ENCODE measurements at places on chromosomes 16 and 17.
A peak's percentile ranks its signal among the peaks of the same experiment; 100 is the strongest.

DNA sequence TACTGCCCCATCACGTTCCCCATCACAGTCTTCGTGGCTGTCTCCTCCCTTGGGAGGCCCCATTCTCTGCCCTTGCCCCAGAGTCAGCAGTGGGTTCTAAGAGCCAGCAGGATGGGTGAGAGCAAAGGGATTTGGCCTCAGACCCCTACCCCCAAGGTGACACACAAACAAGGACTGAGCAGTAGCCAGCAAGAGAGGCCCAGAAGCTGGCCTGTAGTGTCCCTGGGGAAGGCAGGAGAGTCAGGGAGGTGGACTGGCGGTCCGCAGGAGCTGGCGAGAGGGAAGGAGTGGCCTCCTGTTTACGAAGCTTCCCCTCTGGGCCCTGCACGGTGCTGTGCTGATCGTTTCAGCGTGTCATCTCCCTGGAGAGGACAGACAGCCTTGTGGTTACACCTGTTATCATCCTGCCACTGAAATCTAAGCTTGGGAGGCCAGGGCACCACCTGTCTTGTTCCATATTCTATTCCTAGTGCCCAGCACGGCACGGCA is 8.4 kb downstream of the WDR81 start:
- DNase-seq: no peak

DNA sequence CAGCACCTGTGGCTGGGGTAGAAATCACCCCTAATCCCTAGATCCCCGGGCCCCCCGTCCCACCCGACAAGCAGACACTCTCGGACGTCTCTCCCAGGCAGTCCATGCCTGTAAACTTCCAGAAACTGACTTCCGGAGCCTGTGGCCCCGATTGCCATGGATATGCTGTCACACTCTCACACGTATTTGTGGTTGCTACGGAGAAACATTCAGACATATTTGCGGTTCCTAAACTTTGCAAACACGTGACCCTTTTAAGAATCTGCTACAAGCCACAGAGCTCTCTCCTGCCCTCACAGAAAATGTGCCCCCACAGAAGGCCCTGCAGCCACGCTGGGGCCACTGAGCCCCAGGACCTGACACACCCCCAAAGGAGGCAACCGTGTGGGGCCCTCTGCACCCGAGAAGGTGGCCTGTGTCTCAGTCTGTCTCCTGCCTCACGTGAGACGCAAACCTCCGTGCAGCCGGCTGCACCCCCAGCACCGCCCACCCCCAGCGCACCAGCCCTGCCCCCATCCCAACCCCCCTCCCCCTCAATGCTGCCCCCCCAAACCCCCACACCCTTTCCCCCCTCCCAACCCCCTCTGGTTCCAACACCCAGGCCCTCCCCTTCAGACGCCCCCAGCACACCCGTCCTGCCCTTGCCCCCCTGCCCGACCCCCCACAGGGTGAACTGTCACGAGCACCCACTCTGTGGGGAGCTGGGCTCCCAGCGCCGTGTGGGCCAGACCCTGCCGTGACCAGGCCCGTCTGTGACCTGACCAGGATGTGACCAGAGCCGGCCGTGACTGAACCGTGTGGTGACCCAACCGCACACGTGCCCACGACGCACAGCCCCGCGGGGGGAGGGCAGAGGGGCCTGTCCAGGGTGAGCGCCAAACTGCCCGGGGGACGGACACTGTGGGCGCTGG is 66.3 kb upstream of the METRNL start:
- DNase-seq: no peak

GRCh38 chr17:13995856-13996271 is 73.4 kb upstream of the COX10 start:
- no peak for DNase-seq

DNA sequence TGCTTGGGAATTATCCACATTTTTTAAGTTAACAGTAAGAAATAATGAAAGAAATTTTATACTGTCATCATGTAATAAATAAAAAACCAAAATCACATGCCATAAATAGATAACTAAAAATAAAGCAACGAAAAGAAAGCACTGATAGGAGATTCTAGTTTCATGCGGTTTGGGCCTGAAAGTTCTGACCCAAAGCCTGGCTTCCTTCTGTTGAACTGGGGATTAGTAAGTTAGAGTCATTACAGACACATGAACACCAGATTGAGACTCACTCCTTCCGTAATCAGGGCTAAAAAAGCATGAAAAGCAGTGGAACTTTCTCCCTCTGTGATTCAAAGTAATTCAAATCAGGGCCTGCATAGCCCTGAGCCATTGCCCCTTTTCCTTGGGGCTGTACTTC is 13.2 kb upstream of the SLC6A2 start:
- no peak for DNase-seq

GRCh38 chr17:72872396-72872795 is 220.1 kb downstream of the SLC39A11 start:
- no peak for DNase-seq

- DNase-seq: no peak
These were observed 191.7 kb downstream of the C16orf95 start for GRCh38 chr16:87125206-87126155.

- no peak for DNase-seq
These were observed 6.9 kb upstream of the BPTF start for GRCh38 chr17:67818110-67819002.

DNA sequence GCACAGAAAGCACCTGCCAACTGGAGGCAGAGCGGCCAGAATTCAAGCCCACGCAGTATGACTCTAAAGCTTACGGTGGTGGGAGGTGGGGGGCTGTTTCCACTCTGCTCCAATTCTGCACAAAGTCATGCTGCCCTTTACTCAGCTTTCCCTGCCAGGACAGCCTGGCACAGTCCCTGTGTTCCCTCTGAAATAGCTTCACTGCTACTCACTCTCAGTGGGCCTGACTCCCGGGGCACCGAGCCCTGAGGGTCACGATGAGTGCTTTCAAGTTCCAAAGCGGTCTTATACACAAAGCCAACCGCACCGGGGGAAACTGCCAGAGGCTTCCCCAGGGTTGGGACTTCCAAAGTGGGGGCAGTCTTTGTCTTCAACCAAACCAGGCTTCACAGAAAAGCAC is 306.1 kb upstream of the XYLT1 start:
- no peak for DNase-seq

DNA sequence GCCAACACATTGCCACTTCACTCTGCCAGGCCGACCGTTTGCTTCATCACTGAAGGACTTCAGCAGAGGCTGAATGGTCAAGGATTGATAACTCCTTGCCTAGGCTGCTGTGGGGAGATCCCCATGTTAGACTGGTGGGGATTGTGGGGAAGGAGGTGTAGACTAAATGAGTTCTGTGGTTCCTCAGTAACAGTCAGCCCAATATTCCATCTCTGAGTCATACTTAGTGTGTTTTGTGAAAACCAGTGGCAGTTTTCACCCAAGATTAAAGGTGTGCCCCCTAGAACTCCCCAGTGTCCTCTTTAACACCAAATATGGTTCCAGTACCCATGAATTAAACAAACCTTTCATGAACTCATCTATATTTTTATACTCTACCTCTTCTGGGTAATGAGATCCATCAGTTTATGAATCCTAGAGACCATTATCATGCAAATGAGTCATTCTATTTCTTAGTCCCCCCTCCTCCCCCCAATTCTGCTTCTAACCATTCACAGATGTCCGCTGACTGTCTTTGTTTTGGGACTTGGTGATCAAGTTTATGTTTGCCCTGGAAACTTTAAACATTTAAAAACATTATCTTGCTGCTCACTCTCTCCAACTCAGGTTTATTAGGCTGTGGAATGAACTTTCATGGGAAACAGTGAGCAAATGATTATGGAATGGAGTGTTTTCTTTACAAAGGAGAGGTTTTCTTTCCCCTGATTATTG is 66.8 kb upstream of the GAS7 start:
- DNase-seq: peak; percentile 11

DNA sequence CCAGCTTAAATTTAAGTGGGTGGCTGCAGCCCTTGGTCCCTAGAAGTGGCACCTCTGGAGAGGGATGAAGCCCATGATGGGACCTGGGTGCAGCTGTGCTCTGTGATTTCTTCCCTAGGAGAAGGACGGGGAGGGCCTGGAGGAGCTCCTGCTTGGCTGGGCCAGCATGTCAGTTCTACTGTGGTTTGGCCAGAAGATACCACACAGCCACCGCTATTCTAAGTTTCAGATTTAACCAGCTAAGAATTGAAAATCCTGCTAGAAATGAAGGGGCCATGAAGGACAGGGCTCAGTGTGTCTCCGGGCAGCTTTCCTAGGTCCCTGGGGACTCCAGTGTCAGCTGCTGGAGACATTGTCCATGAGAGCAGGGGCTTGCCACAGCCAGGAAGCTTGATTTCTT is 9.7 kb downstream of the RAP1GAP2 start:
- no peak for DNase-seq

DNA sequence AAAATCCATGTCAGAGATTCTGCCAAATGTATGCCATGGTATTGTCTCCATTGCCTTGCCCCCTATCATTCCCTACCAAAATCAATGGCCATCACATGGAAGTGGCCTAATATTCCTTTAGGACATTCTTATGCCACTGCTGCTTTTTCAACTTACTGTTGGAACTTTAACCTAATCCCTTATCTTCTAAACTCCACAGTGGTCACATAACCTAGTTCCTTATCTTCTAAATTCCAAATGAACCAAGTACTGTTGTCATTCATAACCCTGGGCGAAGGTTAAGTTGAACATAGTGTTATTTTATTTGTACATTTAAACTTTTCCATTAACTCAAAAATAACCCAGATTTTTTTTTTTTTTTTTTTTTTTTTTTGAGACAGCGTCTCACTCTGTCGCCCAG is 3.6 kb downstream of the HSF5 start:
- no peak for DNase-seq

DNA sequence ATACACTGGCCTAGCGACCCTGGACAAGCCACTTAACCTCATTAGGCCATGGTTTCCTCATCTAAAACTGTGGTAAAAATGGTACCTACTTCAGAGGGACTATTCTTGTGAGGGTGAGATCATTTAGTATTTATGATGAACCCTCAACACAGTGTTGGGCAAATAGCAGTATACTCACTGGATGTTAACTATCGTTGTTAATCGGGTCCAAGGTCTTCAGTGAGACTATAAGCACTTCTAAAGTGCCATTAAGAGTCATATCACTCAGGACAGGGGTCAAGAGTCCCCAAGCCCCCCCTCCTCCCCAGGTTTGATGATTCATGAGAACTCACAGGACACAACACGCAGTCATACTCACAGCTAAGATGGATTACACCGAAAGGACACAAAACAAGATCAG is 11.0 kb downstream of the TK2 start:
- DNase-seq: no peak

DNA sequence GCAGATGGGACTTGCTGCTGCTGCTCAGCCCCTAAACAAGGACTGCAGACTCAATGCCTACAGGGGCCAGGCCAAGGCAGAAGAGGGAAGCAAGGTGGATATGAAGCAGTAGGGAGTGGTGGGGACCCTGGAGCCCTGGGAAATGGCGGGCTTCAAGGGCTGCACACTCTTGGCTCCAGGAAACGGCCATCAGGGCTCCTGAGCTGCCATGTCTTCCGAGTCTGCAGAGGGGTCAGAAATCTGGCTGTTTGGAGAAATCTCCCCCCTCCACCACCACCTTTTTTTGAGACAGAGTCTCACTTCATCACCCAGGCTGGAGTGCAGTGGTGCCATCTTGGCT is 169.1 kb downstream of the KATNIP start:
- no peak for DNase-seq

- no peak for DNase-seq
These were observed 23.5 kb upstream of the FOXK2 start for GRCh38 chr17:82495844-82496528.

DNA sequence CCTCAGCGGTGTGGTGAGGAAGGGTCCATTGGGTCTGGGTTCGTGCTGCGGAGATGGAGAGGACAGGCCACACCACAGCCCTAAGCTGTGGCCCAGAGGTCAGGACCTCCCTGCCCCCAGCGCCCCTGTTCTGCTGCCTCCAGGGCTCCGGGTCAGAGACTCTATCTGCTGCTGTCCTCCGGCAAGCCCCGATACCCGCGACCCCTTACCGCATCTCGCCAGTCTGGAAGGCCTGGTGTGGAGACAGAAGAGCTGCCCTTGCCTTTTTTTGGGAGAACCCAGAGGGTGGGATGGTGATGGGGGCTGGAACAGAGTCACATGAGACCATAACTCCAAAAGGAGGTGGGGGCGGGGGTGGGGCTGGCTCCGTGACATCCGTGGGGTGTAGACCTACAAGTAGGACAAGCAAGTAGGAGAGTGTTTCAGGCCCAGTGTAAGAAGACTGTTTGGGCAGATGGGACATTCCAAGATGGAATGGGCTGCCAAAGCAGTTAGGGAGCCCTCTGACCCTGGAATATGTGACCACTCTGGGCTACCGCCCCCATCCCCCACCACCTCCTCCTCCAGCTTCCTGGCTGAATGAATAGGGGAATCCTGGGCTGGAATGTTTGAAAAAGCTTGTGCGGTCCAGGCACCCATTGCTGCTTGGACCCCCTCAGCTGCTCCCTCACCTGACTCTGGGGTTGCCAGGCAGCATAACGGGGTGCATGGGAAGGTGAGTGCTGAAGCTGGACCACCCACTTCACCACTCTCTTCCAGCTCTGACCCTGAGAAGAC is 1.4 kb downstream of the XYLT2 start:
- DNase-seq: no peak

DNA sequence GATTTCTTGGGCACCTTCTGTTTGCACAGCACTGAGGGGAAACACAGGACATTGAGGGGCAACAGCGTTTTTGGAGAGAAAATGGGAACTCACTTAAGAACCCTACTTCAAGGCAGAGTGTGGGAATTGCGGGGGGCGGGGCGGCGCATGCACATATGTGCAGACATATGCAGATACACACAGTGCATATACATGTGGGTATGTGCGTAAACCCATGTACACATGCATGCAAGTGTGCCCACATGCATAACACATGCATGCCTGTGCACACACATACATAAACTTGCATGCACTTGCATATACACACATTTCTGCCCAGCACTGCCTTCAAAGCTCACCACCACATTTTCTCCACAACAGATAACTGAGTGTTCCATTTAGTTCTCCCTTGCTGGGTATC is 32.4 kb downstream of the NLRC5 start:
- no peak for DNase-seq

- DNase-seq: peak; percentile 57
These were observed 24.2 kb downstream of the SGSH start for GRCh38 chr17:80195671-80196529.

DNA sequence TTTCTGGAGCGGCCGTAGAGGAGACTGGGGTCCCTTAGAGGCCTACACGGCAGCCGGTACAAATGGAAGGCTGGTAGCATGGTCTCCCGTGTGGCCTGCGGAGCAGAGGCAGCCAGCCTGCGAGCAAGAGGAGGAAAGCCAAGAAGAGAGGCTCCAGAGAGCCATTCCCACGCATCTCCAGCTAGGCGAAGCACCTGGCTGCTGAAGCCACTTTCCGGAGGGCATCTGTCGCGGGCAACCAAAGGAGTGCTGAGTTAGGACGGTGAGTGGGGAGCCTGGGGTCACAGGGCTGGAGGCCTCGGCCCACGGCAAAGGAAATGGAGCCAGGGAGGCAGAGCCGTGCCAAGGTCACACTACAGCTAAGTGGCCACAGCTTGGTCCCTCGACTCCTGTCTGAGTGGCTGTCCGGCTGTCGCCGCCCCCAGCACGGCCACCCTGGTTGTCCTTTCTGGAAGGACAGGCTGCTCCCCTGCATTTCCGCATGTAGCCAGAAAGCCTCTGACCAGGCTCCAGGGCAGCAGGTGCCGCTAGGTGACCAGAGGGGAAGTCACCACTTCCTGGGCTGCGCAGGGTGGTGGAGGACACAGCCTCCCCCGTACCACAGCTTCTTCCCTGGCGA is 33.7 kb downstream of the ENGASE start:
- no peak for DNase-seq

- no peak for DNase-seq
These were observed 21.2 kb downstream of the ATP6V0D1 start for GRCh38 chr16:67459861-67460150.

GRCh38 chr16:47787696-47788095 is 326.6 kb downstream of the PHKB start:
- no peak for DNase-seq

GRCh38 chr17:58265271-58265670 is 15.5 kb downstream of the MPO start:
- no peak for DNase-seq

Data from activated CD4-positive, alpha-beta T cell treated with anti-CD3 and anti-CD28 coated beads, Interleukin-2, Interleukin-6, amounts not matched to agents 100 ng/mL and 50 ng/mL, durations not matched to agents 16 hours and 8 hours (primary cell).